A172 (cell line): ENCODE measurements at places on chromosomes 12 and 14.

GRCh38 chr14:22865424-22866405 lies 5.8 kb upstream of the LRP10 start:
- DNase-seq: no peak

GRCh38 chr12:13367973-13368372 lies 171.4 kb downstream of the EMP1 start:
- DNase-seq: no peak

DNA sequence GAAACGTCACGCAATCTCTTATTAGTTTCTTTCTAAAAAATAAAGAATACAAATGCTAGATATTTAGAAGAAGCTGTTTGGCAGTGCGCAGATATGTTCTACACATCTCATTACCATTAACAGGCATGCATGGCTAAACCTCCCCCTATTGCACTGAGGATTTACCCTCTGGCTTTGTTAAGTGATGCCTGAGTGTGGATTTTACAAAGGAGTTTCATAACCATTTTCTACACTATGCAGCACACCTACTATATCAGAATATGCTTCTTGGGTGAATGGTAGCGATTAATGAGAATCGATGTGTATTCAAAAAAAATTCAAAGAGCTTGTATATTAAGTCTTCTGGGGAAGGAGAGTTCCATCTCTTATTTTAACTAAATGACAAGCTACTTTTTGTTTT lies 1.1 kb upstream of the RMST start:
- no peak for DNase-seq

DNA sequence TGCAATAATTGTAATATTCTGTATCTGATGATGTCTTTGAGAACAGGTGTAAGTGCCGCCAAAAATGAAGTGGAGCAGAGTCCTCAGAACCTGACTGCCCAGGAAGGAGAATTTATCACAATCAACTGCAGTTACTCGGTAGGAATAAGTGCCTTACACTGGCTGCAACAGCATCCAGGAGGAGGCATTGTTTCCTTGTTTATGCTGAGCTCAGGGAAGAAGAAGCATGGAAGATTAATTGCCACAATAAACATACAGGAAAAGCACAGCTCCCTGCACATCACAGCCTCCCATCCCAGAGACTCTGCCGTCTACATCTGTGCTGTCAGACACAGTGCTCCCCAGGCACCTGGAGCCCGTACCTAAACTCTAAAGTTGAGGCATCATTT lies 268.7 kb downstream of the DAD1 start:
- DNase-seq: no peak

- no peak for DNase-seq
These were observed 267.2 kb downstream of the PAWR start for GRCh38 chr12:79423560-79423959.

- no peak for DNase-seq
These were observed 51.1 kb downstream of the TMEM260 start for GRCh38 chr14:56630707-56631106.

GRCh38 chr14:73774241-73774570 lies 60.0 kb upstream of the PNMA1 start:
- no peak for DNase-seq

DNA sequence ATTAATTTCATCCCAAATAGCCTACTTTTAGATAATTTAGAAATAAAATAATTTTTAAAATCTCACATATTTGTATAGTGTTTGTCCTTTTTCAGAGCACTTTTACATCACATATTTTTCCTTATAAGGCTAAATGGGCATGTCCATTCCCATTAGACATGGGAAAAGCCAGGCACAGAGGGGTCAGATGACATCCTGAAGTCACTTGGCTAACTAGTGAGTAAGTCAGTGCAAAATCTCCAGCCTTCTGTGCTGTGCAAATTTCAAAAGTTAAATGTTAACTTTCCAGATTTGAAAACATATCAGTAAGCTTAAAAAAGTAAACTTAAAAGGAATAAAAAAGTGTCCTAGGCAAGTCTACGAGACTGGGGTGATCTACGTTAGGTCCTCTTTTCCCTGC lies 117.4 kb downstream of the EMP1 start:
- no peak for DNase-seq

GRCh38 chr14:44979740-44980356 lies 17.9 kb downstream of the TOGARAM1 start:
- DNase-seq: no peak

GRCh38 chr14:88746052-88746451 lies 46.7 kb downstream of the EML5 start:
- DNase-seq: no peak

DNA sequence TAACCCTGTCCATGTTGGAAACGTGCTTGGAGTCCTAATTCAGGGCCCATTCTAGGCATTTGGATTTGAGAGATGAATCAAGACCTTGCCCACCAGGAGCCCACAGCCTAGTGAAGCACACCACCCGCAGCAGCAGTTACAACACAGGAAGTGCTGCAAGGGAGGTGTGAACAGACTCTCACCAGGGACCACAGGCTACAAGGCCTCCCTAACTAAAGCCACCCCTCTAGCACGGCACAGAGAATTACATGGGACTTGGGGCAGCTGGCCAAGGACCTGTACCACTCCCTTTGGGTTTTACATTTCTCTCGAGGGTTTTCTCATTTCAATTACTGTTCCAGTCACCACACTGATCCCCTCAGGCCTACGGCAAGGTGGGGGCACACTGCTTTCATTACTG lies 49.5 kb upstream of the FOXN3 start:
- no peak for DNase-seq

DNA sequence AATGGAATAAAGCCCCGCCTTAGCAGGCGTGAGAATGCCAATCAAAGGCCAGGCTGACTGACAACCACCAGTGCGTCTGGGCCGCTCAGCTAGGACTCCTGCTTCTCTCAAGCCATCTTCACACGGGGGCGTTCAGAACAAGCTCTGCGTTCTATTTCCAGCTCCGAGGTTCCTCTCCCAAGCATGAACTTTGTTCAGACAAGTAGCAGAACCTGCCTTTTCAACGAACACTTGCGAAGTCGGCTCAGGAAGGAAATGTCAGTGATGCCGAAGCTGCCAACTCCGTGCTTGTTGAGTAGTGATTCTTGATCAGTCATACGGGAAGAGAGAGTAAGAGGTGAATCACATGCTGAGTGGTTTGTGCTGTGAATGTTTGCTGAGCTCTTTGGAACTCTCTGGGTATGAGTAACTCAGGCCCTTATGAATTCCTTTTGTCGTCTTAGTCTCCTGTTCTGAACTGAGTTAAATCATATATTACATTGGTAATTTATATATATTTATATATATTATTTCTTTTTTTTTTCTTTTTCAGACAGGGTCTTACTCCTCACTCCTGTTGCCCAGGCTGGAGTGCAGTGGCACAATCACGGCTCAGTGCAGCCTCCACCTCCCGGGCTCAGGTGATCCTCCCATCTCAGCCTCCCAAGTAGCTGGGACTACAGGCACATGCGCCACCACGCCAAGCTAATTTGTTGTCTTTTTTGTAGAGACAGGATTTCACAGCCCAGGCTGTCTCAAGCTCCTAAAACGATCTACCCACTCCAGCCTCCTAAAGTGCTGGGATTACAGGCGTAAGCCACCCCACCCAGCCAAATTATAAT lies 29.4 kb upstream of the BCL7A start:
- DNase-seq: peak; percentile 93

DNA sequence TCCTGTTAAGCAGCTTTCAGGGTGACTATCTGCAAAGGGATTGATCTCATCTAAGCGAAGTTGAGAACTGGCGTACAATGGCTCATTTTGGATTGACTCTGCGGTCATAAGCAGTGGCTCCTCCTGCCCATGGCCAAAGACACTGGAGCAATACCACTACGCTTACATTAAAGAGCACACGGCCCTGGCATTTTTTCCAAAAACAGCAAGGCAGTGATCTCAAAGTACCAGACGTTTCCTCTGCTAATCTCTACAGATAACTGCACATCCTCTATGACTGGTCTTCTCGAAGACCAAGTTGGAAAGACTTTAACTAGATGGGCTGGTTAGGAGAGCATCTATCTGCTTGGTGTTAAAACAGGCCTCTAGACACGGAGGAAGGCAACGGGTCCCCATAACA lies 2.7 kb downstream of the PITPNM2 start:
- DNase-seq: no peak

DNA sequence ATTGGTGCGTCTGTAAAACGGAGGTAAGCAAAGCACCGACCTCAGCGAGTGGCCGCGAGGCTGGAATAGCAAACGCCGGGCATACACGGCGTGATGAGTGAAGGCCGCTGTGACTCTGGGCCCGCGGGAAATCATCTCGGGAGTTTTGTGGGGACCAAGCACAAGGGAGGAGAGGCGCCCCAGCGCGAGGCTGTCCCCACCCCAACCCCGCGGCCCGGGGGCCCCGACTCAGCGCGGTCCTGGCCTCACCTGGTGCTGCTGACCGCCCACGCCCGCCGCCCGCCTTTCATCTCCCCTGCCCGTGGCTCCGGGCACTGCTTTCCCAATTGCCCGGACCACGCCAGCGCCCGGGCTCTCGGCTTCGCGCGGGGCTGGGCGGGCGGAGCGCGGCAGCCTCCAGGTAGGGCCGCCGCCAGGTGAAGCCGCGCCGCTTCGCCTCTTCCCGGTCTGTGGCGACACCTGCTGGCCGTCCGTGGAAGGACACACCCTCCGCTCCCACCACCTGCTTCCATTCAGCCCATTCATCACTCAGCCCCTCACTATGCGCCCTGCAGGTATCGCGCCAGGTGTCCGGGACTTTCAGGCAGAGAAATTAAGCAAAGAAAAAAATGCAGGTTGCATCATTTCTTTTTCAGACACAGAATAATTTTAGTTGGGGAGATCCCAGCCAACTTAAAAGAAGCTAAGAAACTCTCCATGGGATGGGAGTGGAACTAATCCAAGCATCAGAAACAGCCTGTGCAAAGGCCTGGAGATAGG lies 360.4 kb downstream of the MED13L start:
- DNase-seq: peak; percentile 12

GRCh38 chr12:44930972-44931600 lies 55.0 kb upstream of the NELL2 start:
- peak; percentile 54 for DNase-seq

GRCh38 chr12:116687888-116688287 lies 50.0 kb downstream of the SPRING1 start:
- peak; percentile 59 for DNase-seq

DNA sequence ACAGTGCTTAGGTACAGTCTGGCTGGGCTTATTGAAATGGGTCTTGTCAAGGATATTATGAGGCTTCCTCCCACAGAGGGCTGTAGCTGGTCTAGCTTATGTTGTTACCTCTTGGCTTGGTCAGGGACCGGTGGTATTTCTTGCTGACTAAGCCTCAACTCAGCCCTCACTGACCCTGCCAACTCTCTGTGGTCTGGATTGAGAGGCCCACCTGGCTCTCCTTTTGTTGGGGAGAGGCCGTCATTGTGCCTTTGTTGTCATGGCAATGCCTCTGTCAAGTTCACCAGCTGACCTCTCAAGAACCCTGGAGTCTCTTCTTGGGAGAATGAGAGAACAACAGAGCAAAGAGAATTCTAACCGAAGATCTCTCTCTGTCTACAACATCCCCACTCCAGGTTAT lies 245.6 kb upstream of the NPAS3 start:
- peak; percentile 75 for DNase-seq

GRCh38 chr12:6494258-6494743 lies 399 bp downstream of the NCAPD2 start:
- no peak for DNase-seq

- DNase-seq: no peak
These were observed 70.9 kb upstream of the EEA1 start for GRCh38 chr12:93000026-93000425.

- no peak for DNase-seq
These were observed 5.1 kb upstream of the SERPINA1 start for GRCh38 chr14:94393474-94393873.

DNA sequence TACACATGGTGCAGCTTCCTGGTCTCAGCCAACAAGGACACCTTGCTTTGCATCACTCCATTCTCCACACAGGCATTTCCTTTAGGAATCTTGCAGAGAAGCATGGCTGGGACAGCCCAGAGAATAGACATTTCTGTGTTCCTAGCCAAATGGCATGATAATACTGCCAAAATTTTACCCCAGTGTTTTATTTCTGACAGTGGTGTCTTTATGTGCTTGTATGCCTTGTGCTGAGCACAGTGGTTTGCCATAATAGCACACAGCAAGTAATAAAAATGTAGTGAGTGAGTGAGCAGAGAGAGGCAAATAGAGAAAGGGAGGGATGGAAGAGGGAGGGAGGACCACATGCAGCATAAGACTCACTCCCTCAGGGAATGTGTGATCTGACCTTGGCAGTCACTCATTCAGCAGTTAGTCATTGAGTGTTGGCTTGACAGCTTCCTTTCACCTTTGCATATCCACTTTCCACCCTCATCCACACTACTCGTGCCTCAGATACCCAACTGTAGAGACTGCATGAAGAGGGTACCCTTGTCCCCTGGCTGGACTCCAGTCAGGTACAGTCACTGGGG lies 212.8 kb upstream of the CCDC196 start:
- DNase-seq: no peak

- peak; percentile 80 for DNase-seq
These were observed 5.3 kb upstream of the ACACB start for GRCh38 chr12:109110988-109111495.

- DNase-seq: no peak
These were observed 62.9 kb downstream of the GLRX5 start for GRCh38 chr14:95597784-95598211.

DNA sequence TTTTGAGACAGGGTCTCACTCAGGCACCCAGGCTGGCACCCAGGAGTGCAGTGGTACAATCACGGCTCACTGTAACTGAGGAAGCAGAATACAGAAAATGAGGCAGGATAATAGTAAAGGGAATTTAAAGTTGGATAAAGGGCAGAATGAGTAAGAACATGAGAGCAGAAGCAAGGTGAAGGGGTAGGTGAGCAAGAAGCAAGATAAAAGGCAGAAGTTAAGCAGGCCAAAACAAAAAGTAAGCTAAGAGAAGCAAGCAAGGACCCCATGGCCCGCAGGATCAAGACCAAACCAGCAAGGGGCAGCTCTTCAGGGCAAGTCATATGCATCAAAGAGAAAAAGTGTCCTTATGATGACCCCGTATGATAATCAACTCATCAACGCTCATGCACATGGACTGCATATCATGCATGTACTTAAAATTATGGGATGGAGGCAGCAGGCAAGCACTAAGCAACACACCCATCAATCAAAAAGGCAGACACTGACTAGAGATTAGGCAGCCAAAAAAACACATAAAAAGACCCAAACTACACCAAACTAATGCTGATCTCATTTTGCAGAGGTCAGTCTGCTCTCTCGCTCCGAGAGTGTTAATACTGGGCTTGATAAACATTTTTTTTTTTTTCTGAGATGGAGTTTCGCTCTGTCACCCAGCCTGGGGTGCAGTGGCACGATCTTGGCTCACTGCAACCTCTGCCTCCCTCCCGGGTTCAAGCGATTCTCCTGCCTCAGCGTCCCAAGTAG lies 11.6 kb downstream of the TIMELESS start:
- no peak for DNase-seq
